ENCODE measurements at places on chromosomes 6 and 20.

DNA sequence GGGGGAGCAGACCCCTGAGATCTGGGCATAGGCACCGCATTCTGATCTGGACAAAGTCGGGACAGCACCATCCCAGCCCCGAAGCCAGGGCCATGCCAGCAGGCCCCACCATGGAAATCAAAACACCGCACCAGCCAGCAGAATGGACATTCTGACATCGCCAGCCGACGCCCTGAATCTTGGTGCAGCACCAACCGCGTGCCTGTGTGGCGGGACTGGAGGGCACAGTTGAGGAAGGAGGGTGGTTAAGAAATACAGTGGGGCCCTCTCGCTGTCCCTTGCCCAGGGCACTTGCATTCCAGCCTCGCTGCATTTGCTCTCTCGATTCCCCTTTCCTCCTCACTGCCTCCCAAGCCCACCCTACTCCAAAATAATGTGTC is 2.0 kb downstream of the NNAT start:
- DNase-seq: no peak

- no peak for DNase-seq
Measured at GRCh38 chr6:69578361-69578890, 218.4 kb downstream of the LMBRD1 start.

- no peak for DNase-seq
Measured at GRCh38 chr6:20582586-20583443, 48.6 kb downstream of the CDKAL1 start.

DNA sequence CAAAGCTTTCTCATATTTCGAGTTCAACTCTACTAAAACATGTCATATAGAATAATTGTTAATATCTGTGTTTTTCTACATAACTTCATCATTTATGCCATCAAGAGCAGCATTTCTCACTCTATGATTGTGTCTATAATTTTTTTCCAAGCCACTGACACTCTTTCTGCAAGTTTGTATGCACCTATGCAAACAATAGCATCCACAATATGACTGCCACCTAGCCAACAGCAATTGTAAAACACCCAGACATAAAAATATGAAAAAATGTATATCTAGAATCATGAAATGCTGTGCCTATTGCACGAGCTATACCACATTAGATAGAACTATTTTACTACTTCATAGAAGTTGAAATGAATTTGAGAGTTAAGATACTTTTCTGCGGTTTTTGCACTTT is 286.5 kb upstream of the MARCKS start:
- no peak for DNase-seq

DNA sequence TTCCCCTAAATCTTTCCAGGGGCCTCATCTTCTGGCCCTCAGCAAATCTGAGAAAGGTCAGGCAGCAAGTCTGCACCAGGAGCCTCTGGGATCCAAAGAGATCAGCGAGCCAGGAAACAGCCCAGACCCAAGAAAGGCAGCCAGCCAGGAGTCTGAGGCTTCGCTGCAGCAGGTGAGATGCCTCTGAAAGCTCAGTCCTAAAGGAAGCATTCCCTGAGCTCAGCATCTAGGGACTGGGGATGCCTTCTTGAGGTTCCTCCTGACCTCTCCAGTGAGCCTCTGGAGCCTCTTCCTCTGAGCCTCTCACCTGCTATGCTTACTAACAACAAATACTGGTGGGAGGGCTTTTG is 118.8 kb upstream of the MAFB start:
- no peak for DNase-seq

DNA sequence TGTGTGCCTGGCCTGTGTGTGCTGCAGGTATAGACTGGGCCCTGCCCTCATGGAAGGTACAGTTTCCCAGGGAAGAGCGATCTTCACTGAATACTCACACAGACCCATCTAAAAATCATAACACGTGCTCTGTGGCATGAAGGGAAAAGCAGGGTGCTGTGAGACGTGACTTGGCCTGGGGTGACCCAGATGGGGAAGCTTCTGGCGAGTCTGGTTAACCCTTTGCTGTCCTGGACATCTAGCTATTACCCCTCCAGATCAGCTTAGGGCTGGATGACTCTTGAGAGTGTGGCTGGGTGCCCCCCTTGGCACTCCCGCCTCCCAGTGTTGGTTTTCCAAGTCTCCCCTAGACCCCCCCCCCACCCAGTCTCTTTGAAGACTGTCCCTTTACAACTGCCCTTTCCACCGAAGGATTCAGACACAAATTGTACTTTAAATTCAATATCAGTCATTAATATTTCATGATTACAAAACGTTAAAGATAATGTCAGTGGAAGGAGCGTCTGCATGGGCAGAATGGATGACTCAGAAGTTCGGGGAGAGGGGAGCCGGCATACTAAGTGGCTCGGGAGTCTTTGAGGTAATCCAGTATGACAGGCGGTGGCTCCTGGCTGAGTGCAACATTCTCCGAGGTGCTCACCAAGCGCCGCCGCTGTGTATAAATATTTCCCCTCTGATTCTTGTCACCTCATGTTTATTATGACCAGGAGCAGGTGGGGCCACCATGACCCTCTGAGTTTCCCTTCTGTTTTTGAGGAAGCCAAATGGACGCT is 77.3 kb downstream of the CD40 start:
- DNase-seq: no peak

GRCh38 chr20:22260506-22260905 is 323.9 kb downstream of the FOXA2 start:
- DNase-seq: no peak

GRCh38 chr20:25247000-25247517 is 826 bp upstream of the PYGB start:
- DNase-seq: no peak

- DNase-seq: peak; percentile 60
Measured at GRCh38 chr6:30782425-30783014, 38.2 kb upstream of the IER3 start.

- no peak for DNase-seq
Measured at GRCh38 chr6:157120534-157121232, 202.6 kb downstream of the TMEM242 start.

DNA sequence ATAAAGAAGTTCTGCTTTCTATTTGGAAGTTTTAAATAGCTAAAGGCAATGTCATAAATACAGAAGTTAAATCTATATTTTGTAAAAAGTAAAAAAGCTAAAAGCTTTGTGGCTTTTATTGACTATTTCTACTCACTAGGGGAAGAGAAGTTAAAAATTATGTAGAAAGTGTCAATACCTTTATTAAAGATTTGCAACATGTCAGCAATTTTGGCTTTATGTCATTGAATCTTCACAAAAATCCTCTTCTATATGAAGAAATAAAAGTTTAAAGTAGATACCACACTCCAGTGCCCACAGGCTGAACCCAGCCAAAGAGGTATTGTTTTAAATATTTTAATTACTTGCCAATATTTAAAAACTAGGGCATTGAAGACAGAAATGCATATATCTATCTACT is 160.6 kb upstream of the HSF2 start:
- no peak for DNase-seq

DNA sequence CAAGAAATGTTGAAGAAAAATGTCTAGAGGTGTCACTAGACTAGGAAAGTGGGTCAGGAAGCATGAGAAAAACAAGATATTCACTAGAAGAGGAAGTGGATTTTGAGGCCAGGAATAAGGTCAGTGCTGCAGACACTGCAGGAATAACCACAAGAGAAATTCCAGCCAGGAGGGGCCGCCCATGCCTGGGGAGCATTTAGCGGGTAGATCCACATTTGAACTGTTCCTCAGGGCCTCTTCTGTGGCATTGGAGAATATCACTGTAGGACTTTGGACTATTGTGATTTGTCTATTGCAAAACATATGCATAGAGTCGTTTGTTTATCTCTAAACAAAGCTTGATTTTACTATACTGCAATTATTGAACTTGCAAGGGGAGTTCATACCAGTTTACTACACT is 49.6 kb upstream of the CCDC28A start:
- no peak for DNase-seq

DNA sequence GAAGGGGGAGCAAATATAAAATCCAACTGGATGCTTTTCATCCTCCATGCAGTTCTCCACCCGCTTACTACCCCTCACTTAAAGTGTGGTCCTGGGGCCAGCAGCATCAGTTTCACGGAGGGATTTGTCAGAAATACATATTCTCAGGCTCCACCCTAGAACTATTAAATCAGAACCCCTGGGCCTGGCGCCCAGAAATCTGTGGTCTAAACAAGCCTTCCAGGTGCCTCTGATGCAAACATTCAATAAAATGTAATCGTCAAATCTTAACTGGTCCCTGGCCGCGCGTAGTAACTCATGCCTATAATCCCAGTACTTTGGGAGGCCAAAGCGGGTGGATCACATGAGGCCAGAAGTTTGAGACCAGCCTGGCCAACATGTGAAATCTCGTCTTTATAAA is 47.7 kb downstream of the ATXN1 start:
- DNase-seq: no peak

- no peak for DNase-seq
Measured at GRCh38 chr6:52697903-52698302, 27.0 kb downstream of the TMEM14A start.

DNA sequence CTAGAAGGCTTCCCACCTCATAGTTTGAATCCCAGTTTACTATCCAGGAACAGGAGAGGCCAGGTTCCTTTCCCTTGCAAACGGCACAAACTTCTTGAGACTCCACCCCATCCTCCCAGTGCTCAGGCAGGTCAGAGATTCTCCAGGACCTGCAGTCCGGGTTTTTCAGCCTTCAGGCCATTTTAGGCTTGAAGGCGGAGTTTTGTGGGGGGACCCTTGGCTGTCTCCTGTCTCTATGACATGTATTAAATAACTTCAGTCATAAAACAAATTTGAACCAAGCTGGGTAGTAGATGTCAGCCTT is 230.1 kb downstream of the NFATC2 start:
- DNase-seq: no peak

DNA sequence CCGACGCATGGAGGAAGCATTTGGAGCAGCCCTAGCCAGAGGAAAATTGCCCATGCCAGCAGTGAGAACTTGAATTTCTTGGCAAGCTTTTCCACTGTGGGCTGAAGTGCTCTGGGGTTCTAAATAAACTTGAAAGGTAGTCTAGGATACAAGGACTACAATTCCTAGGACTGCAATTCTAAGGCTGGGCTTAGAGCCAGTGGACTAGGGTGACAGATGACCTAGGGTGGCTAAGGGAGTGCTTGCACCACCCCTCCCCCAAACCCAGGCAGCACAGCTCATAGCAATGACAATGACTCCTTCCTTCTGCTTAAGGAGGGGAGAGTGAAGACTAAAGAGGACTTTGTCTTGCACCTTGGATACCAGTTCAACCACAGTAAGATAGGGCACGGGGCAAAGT is 122.3 kb downstream of the THBS2 start:
- DNase-seq: no peak

DNA sequence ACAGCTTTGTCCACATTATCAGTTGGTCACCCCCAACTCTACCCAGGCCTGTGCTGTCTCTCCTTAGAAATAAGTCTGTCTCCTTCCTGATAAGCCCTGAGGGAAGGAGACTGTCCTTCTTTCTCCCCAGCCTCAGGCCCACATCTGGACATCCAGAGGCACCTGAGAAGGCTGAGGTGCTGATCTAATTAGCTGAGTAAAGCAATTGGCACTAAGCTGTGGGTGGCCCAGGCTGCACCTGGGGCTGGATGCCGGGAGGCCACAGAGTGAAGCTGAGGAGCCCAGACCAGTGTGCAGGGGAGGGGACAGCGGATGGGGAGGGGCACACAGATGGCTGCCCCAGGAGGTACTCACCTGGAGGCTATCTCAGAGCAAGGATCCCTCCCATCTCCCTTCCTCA is 26.2 kb upstream of the BMP7 start:
- no peak for DNase-seq

- DNase-seq: no peak
Measured at GRCh38 chr6:53290537-53291510, 57.9 kb downstream of the ELOVL5 start.

DNA sequence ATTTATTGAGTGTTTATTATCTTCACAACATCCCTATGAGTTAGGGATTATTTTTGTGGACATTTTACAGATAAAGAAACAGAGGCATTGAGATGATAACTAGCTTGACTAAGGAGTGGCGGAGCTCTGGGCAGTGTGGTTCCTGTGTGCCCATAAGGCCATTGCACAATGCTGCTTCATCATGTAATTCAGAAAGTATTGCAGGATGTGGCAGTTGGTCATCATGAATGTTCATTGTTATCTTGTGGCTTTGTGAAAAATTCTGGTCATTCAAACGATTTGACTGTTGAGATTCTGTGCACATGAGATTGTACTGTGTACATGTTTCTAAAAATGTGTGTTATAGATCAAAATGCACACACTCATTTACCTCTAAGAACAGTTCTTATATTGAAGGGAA is 150.8 kb downstream of the ESR1 start:
- DNase-seq: peak; percentile 14

DNA sequence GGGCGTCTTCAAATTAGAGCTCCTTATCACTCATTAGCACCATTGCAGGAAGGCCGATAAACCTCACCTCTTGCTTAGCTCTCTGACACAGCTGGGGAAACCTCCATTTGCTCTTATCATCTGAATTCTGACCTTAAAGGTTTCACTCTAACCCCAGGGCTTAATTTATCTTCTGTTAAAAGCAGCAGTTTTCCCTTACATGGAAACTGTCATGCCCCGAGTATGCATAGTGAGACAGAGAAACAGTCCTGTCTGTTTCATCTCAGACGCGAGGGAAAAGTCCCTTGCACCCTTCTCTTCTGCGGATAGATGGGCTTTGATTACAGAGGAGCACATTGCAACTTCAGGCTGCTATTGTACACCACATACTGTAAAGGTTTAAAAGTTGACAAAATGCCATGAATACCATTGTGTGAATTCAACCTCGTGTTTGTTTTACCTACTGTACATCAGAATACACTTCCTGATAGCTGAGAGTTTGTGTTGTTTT is 191.5 kb upstream of the BMP2 start:
- no peak for DNase-seq

DNA sequence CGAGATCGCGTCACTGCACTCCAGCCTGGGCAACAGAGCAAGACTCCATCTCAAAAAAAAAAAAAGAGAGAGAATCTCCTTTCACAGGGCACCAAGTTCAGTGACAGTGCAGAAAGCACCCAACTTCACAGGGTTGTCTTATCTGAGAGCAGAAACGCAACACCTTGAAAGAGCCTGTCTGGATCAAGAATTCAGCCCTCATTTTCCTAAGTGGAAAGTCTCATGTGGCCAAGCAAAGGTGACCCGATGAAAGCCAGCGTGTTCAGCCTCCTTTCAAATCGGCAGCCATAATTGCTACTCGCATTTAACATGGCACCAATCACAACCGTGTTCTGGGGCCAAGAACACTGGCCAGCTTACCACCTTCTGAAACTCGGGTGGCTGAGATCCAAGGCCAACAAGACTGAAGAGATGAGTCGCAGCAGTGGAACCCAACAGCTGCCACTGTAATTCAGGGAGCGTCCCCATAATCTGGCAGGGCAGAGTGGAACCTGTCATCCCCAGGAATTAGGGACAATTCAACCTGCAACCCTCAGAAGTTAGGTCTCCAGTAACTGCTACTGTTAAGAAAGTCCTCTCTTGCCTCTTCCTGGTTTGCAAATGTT is 536.7 kb upstream of the JARID2 start:
- DNase-seq: no peak

All from epithelial cell of prostate (primary cell).